ENCODE measurements at places on chromosomes 11 and 22.

DNA sequence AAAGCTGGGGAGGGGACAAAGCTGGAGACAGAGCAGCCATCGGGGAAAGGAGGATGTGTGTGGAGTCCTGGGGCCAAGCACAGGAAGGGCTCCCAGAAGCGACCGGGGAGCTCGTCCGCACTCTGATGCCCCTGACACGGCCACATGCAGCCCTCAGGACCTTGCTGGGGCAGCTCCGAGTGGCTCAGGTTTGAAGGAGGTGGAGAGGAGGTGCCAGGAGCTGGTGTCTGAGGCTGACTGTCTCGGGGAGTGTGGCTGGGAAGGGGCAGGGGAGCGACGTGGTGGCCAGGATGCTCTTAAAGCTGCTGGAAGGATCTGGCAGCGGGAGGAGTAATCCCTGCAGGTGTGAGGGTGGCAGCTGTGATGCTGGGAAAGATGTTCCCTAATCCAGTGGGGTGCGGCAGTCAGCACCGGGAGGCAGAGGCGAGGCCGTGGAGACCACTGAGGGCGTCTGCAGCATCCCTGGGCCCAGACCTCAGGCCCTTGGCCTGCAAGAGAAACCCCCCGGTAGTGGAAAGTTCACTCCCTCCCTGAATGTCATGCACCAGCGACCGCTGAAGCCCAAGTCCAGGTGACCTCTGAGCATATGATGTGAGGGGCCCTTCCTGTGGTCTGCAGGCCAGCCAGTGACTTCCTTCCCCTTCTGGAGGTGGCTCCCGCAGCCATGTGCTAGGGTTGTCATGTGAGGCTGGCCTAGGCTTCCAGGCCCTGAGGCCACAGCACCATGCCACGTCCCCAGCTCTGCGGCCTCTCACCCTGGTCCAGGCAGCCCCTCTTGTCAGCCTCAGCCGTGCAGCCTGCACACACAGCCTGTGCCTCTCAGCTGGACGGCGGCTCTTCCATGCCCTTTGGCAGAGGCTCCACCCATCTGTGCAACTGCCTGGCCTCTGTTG is 17.2 kb upstream of the CTSD start:
- peak; percentile 34 for DNase-seq

- no peak for DNase-seq
These were observed 1484.5 kb upstream of the TENM4 start for GRCh38 chr11:80925321-80925720.

DNA sequence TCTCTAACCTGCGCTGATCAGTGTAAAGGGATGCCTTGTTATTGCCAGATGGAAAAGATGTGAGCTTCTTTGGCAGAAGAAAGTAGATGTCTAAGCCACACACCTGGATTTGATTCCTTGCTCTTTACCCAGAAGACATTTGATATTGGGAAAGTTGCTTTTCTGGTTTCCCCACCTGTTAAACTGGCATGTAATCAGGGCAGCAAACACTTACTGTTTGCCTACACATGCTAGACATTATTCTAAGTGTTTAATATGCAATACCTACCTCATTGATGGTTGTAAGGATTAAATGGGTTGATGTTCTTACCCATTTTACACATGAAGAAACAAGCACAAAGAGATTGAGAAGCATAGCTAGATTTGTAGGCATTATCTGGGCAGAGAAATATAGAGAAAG is 16.6 kb downstream of the ASRGL1 start:
- no peak for DNase-seq

DNA sequence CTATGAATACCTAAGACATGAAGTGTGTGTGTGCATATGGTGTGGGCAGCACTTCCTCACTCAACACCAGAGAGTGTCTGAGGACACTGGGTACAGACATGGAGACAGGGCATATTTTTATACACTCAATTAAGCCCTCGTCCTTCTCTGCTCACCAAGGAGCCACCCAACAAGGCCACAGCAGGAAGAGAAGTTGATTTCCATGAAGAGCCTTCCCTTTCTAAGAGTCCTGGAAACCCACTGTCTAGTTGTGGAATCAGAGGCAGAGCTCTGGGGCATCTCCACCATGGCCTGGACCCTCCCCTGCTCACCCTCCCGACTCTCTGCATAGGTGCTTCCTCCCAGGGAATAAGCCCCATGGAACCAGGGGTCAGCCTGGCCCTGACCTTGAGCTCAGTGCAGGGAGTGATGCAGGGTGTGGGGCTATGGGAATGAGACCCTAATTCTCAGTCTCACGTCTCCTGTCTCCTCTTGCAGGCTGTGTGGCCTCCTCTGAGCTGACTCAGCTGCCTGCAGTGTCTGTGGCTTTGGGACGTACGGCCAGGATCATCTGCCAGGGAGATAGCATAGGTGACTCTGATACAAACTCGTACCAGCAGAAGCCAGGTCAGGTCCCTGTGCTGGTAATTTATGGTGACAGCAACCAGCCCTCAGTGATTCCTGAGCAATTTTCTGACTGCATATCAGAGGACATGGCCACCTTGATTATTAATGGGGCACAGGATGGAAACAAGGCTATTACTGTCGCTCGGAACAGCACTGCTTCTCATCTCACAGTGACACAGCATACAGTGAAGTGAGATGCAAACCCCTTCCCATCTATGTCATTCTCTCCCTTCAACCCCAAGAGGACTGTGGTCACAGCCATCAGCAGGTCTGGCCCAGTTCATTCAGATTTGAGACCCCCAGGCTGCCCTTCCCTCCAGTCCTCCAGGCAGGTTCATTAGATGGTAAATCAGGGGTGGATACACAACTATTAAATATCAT is 14.6 kb upstream of the IGLL5 start:
- DNase-seq = no peak

DNA sequence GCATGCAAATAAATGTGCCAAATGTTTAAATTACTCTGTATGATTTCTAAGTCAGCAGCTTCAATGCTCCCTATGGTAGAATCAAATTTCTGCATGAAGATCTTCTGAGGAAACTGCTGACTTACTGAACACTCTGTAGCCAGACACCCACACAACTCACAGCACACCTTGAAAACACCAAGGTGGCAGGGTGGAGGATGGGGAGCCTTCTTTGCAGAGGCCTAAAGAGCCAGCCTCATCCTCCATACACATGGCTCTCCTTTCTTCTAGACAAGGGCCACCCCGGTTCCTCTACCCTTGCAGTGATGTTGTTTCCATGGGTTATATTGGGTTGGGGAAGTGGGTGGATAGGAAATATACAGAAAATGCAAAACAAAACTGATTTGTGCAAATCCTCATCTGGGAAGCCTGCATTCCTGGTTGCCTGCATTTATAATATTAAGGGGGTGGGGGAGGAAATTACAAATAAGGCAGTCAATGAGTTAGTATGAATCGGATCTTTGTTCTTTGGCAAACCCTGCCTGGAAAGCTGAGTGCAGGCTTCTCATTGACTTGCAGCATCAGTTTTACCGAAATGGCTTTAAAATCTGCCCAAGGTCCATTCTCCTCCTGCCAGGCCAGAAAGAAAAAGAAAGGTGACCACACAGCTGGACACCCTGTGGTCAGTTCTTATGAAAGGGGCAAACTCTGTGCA is 15.8 kb upstream of the ETS1 start:
- peak; percentile 17 for DNase-seq

DNA sequence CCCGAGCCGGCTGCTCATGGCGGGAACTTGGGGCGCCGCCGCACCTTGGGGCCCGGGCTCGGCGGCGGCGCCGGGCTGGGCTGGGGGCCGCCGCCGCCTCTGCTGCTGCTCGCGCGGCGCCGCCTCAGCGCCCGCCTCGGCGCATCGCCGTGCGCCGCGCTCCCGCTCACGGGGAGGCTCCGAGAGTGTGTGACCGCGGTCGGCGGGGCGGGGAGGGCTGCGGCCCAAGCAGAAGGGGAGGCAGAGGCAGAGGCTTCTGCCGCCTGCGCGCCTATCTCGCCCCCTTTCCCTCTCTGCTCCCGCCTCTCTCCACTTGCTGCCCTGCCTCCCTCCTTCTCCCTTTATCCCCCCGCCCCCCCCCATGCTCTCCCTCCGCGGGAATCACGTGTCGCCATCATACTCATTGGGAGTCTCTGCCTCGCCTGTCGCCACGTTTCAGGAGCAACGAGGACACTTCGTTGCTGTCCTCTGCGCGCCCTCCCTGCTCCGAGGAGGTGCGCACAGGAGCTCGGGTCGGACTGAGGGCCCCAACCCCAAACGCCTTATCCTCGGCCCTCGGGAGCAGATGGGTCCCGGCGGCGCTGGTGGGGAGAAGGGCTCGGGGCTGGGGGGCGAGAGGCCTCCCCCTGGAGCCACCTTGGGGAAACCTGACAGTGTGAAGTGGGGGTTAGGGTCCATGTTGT is at the start of gene GUCY1A2:
Gene GUCY1A2 (minus strand): TSS at position 258 of the 683 bp plus-strand sequence. CDS start 421 bp downstream, outside the sequence.
- peak; percentile 17 for DNase-seq

All from hippocampal formation (tissue), 2 donors.